Activated gamma-delta T cell treated with Interleukin-2 at 50 U/mL for 16 hours (primary cell): ENCODE measurements at places on chromosomes 2 and 18.

DNA sequence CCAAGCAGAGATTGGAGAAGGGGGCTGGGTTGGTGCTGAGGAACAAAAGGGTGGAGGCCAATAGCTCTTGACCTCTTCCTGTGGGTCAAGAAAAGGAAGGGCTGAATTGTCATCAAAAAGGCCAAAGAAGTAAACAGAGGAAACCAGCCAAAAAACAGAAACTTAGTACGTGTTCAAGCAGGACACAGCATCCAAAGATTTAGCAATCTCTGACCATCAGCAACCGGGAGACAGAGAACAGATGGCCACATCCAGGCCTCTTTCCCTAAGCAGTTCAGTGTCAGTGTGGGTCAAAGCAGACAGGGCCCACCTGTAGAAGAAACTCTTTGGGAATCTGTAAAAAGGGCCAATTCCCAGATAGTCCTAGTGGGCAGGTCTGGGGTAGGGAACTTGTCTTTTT is 2.9 kb downstream of the DNPEP start:
- DNase-seq, result no peak

GRCh38 chr2:241774419-241775222 is 2.0 kb upstream of the GAL3ST2 start:
- DNase-seq, result peak; percentile 2

DNA sequence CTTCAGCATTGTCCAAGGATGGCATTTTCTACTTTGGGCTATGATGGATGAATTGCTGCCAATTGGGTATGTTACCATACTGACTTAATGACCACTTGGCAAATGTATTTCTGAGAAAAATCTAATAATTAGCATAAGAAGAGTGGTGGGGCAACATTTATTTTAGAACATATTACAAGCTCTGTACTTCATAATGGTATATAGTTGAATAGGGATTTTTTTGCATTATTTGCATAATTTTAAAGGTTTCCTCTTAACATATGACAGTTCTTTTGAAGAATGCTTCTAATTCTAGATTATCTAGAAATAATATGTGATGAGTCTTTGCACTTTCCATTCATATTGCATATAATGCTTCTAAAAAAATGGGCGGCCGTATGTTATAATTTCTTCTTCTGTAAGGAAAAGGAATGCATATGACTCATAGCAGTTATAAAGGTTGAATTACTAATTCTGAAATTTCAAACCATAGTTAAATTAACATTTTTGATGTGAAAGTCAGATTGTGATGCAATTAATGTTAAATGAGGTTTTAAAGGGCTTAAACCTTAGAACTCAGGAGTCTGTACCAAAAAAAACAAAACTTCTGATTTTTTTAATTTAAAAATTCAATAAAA is 1652.3 kb upstream of the SLC39A10 start:
- no peak for DNase-seq

- DNase-seq, result no peak
Observed at GRCh38 chr2:149904352-149905175, 317.0 kb upstream of the MMADHC start.

DNA sequence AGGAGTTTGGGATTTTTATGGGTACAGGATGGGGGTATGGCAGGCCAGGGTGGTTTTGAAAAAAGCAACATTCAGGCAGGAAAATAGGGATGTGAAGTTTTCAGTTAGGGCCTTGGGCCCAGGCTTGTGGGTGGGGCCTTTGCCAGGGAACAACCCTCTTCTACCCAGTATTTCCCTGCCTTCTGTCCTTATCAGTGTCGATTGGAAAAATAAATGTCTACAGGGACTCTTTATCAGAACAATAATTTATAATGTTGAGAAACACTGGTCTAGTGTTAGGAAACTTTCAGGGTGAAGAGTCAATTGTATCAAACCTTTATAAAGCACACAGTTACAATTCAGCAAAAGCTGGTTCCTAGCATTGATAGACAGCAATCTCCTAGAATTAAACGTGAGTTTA is 214.1 kb upstream of the NABP1 start:
- no peak for DNase-seq

- DNase-seq, result no peak
Observed at GRCh38 chr2:19801367-19802080, 100.3 kb downstream of the TTC32 start.

- no peak for DNase-seq
Observed at GRCh38 chr2:26582890-26583289, 58.3 kb downstream of the CIB4 start.

DNA sequence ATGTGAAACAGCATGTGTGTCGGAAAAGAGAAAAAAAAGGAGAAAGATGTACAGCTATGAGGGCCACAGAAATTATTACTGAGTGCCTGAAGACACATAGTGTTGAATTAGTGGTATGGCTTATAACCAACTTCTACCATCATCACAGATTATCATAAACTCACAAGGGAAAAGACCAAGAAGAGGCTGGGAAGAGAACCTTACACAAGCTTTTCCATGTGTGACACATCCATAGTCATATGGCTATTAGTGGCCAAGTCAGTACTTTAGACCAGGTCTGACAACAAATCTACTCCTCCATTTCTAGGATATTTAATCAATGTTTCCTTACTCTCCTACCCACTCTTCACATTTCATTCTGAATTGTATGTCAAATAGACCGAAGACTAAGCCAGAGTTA is 3.5 kb upstream of the GALNT5 start:
- DNase-seq, result no peak

- DNase-seq, result no peak
Observed at GRCh38 chr18:36298126-36298741, 721 bp downstream of the FHOD3 start.

- DNase-seq, result no peak
Observed at GRCh38 chr2:224570328-224570993, 14.7 kb downstream of the CUL3 start.

- DNase-seq, result no peak
Observed at GRCh38 chr2:25078170-25079049, 36.5 kb downstream of the EFR3B start.

GRCh38 chr2:18396329-18397010 is 164.0 kb downstream of the RDH14 start:
- no peak for DNase-seq

DNA sequence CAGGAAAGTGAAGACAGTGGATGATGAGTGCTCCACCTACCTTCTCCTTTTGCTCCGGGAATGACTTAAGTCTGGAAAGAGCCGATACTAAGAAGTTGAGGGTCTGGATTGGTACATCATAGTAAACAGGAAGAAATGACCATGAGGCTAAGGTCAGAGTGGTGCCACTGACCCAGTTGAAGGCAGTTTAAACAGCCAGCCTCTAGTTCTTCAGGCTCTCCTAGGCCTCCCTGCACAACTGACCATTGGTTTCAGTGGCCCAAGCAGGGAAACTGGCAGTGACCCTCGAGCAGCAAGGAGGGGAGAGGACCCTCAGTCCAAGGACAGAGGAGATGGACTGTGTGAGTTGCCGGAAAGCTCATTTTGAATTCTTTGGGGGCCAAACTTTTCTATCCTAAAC is 119.1 kb downstream of the MAP4K4 start:
- no peak for DNase-seq

GRCh38 chr2:238943338-238944067 is 95.6 kb downstream of the TWIST2 start:
- no peak for DNase-seq

DNA sequence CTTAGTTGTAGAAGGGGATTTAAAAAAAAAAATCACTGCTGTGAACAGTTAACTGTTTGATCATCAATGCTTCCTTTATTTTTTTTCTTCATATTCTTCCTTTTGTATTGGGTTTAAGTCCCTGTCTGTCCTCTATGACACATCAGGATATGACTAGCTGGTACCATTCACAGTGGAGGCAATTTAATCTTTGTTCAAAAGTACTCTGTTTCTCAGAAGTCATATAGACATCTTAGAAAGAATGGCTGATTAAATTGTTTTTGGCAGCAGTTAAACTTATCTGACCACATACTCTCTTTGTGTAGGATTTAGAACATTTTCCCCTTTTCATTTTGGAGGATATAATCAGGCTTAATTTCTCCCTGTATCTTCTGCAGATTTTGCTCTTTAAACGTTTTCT is 807.8 kb upstream of the CDH2 start:
- DNase-seq, result no peak

DNA sequence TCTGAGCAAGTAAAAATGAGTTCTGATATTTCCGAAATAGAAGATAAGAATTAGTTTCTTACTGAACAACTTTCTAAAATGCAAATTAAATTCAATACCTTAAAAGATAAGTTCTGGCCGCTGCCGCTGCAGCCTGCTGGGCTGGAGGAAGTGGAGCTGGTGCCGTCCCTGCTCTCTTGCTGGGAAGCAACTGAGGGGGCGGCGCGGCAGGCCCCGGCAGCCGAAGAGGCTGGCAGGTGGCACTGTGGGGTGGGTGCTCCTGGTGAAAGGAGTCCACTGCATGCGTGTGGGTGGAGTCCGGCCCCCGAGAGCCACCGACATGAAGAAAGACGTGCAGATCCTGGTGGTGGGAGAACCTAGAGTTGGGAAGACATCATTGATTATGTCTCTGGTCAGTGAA is 89.5 kb upstream of the ZNF519 start:
- DNase-seq, result no peak

- no peak for DNase-seq
Observed at GRCh38 chr2:234960175-234961088, 8.6 kb downstream of the SH3BP4 start.

GRCh38 chr18:28689588-28689987 is 512.7 kb upstream of the CDH2 start:
- DNase-seq, result no peak

- DNase-seq, result no peak
Observed at GRCh38 chr2:112110966-112111365, 27.2 kb upstream of the FBLN7 start.

DNA sequence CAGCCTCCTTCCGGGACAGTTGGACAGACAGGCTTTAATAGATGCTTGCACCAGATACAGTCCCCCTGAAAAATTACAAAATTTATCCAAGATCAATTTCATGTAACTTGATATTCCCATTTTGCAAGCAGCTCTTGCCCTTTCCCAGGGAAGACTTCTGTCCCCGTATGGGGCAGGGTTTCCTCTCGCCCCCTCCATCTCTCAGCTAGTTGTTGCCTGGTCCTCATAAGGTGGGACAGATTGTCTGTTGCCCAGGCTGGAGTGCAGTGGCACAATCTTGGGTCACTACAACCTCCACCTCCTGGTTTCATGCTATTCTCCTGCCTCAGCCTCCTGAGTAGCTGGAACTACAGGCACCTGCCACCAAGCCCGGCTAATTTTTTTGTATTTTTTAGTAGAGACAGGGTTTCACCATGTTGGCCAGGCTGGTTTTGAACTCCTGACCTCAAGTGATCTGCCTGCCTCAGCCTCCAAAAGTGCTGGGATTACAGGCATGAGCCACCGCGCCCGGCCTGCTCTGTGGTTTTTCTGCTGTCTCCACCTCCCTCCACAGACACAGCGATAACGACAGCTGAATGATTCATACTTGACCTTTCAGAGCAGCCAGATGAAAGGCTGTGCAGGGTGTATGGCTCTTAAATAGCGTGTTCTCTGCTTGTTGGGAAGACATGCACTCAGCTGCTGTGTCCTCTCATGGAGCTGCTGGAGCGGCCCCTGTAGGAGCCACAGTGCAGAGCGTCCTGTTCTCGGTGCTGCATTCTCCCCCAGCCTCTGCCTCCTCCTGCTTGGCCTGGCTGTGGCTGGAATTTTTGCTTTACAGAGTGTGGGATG is 61.4 kb downstream of the TTC39C start:
- DNase-seq, result peak; percentile 66

GRCh38 chr2:167342769-167343168 is 454.5 kb downstream of the XIRP2 start:
- DNase-seq, result no peak

DNA sequence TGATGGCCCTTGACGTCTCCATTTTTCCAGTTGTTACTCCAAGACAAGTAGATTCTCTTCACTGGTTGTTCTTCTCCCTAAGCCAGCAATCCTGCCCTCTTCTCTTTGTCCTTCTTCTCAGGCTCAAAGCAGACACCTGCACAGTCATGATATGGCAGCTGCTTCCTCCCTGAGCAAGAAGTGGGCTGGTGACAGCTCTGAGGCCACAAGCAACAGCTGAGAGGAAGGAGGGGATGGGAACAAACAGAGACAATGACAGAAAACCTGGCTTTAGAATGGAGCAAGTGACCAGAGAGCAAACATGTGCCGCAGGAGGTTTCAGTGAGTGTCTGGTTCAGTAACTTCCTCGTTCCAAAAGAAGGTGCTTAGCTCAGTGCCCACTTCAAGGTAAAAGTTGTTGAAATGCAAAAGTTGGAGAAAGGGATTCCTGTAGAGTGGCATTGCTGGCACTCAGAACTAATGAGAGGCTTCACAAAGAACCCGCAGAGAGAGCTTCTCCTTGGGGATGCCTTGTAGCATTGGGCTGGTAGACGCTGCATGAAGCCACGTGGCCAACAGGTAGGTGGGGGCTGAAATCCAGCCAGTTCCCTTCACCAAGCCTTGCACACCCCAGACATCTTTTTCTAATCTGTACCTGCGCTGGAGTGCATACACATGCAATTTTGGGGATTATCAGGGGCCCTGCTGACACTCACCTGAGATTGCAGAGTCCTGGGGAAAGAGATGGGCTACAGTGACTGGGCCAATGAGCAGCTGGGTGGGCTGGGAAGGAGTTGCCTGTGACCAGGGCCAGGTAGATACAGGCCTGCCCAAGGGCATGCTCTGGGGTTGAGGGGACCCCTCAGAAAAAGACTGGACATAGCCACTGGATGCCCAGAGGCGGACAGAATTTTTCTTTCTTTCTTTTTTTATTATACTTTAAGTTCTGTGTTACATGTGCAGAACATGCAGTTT is 153.3 kb upstream of the RAB12 start:
- DNase-seq, result no peak

DNA sequence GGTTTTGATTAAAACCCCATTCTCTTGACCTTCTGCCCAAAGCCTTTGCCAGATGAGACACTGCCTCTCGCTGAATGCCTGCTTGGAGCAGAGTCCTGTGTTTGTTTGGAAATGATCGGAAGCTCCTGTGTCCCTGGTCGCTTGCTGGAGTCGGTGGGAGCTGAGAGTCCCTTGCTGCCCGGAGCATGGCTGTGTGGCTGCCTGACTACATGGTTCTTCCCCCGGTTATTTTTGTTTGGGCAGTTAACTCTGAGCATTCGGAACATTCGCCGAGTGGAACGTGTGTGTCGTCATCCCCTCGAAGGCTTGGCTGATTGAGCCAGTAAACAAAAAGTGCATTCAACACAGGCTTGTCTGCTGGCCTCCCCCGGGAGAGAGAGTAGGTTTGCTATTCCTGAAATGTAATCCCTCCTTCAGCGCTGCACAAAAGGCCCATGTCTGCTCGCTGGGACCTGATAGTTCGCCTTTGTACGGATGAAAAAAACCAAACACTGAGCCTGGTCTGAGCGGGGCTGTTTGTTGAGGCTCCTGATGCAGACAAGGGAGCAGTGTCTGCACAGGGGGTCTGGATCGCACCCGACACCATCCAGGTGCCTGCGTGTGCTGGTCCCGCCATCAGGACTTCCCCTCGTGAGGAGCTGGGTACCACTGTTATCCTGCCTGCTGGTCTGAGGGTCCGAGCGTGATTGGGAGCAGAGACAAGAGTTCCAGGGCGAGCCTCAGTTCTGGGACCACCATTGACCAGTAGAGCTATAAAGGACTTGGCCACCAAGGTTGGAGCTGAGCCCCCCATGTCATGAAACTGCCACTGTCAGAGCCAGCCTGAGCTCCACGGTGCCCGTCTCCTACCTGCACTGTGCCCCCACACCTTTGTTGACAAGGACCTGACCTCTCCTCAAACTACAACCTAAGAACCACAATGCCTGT is 83.8 kb downstream of the AGAP1 start:
- DNase-seq, result no peak

GRCh38 chr2:144154205-144154604 is 365.7 kb downstream of the ZEB2 start:
- DNase-seq, result no peak
